Breast epithelium (tissue), 4 donors: ENCODE measurements at places on chromosomes 1 and 21. TPM values are rescaled to one million over a fixed set of nuclear protein-coding genes. Genes with fewer than 3 reads are reported as not detected.

DNA sequence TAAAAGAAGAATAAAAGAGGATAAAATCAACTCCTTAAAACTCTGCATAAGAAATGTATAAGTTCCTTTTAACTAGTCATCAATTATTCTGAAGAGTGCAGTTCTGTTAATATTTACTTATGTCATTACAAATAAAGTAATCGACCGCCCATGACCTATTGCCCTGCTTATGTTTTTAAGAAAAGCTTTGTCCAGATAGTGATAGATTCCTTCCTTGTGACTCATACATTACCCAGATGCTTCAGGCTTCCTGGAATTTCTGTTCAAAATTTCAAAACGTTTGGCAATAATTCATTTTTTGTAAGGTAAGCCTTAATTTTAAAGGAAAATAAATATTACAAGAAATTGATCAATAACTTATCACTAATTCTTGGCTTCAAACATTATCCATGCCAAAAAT lies 918.2 kb upstream of the ADGRL2 start:
- no peak for DNase-seq

The RHOU gene
- 31.5 TPM for total RNA-seq

- DNase-seq: no peak
Measured at GRCh38 chr1:84436876-84437655, 38.8 kb downstream of the DNASE2B start.

The ATP1A2 gene
- 229 TPM for total RNA-seq

DNA sequence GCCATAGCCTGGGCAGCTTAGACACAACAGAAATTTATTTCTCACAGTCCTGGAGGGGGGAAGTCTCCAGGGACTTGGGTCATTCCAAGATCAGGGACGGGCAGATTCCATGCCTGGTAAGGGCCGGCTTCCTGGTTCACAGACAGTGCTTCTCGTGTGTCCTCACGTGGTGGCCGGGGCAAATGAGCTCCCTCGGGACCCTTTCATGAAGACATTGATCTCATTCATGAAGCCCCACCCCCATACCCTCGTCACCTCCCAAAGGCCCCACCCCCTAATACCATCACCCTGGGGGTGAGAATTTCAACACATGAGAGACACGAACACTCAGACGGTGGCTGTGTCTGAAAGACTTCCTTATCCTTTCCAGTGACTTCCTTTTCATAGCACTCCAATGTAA lies 51.5 kb downstream of the ACOT7 start:
- no peak for DNase-seq

GRCh38 chr21:39115576-39116235 lies 67.5 kb downstream of the PSMG1 start:
- no peak for DNase-seq

- DNase-seq: no peak
Measured at GRCh38 chr1:159977364-159978106, 23.5 kb upstream of the SLAMF9 start.

DNA sequence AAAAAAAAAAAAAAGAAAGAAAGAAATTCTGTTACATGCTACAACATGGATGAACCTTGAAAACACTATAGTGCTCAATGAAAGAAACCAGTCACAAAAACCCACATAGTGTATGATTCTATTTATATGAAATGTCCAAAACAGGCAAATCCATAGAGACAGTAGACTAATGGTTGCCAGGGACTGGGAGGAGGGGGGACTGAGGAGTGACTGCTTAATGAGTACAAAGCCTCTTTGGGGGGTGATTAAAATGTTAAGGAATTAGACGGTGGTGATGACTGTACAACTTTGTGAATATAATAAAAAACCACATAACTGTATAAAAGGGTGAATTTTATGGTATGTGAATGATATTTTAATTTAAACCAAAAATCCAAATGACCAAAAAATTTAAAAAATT lies 116.0 kb upstream of the GUCA2B start:
- DNase-seq: no peak

The HES3 gene
- not detected for total RNA-seq

DNA sequence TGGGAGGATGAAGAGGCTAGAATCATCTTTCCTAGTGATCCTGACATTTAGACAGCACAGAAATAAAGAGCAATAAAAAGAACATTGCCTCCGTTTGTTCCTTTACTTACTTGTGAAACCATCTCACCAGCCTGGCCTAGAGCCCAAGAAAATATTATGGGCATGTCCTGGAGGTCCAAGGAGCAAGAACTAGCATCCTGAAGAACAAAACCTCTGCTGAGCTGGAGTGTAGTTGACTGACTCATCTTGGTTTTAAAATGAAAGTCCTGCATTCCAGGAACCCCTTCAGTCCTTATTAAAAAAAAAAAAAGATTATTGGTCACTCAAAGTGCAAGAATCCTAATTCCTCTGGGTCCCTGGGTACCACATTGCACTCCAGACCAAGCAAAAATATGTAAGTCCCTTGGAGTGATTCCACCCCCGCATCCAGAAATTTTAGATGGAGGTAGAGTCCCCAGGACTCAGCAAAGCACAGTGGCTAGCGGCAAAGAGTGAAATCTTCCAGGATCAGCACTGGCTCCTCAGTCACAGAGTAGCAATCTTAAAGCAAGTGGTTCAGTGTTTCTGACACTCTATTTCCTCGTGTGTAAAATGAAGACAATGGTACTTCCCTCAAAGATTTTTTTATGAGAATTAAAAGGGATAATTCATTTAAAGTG lies 7.0 kb downstream of the SMCP start:
- no peak for DNase-seq

DNA sequence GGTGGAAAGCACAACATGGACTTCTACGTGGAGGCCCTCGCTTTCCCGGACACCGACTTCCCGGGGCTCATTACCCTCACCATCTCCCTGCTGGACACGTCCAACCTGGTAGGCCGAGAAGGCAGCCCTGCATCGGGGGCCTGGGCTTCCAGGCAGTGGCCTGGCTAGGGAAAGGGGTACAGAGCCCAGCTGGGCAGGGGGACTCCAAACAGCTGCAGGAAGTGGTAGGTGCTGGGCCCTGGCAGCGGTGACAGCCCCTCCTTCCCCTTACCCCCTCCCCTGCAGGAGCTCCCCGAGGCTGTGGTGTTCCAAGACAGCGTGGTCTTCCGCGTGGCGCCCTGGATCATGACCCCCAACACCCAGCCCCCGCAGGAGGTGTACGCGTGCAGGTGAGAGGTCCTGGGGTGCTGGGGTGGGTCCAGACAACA lies 30.0 kb upstream of the PADI6 start:
- DNase-seq: no peak

The CFHR5 gene
- total RNA-seq: not detected

The KCNJ15 gene
- 6.9 TPM for total RNA-seq

DNA sequence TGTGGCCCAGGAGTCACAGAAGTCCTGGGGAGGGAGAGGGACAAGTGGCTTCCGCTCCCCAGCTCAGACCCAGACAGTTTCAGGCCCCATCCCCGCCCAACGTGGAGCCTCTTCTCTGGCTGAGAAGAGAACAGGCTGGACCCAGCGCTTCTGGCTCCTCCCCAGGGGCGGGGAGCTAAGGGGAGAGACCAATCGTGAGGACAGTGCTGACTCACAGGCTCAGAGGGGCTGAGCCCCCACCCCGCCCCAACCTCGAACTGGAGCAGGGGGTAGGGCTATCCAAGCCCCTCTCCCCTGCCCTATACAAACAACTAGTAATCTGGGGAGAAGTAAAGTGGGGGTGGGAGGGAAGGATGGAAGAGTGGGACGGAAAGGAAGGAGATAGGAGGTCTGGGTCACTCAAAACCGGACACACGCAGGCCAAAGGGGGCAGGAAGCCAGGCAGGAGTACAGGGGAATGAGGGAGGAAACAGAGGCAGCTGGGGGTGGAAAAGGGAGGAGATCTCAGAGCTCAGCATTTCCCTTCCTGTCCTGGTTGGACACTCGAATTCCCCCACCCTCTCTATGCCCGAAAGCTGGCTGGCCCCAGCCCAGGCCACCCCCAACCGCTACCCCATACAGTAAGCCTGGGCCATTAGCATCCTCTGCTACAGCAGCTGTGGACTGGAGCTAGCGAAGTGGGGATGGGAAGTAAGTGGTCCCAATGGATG lies at the start of gene SHC1:
TSS of gene SHC1 (minus strand) at position 117 of the 710 bp plus-strand sequence. CDS start 221 bp downstream, outside the sequence.
- DNase-seq: peak; percentile 87

- DNase-seq: peak; percentile 86
Measured at GRCh38 chr1:116878804-116879477, 30.8 kb upstream of the PTGFRN start.

DNA sequence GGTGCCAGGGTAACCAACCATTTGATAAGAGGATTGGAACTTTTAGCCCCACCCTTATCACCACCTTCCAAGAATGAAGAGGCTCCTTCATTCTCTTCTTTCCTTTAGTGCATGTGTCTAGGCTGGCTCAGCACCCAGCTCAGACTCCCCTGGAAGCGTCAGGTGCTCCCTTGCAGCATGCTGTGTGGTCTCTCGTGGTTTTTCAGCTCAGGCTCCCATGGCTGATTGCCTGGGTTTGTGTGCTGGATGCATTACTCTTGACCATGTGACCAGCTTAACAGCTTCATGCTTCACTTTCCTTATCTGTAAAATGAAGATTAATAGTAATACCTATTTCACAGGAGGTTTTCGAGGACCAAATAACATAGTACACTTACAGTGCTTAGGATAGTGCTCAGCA lies 198.4 kb downstream of the HHAT start:
- DNase-seq: no peak

GRCh38 chr1:160953030-160953429 lies 1.6 kb downstream of the ITLN2 start:
- DNase-seq: no peak

The GSTM4 gene
- total RNA-seq: 28.2 TPM

DNA sequence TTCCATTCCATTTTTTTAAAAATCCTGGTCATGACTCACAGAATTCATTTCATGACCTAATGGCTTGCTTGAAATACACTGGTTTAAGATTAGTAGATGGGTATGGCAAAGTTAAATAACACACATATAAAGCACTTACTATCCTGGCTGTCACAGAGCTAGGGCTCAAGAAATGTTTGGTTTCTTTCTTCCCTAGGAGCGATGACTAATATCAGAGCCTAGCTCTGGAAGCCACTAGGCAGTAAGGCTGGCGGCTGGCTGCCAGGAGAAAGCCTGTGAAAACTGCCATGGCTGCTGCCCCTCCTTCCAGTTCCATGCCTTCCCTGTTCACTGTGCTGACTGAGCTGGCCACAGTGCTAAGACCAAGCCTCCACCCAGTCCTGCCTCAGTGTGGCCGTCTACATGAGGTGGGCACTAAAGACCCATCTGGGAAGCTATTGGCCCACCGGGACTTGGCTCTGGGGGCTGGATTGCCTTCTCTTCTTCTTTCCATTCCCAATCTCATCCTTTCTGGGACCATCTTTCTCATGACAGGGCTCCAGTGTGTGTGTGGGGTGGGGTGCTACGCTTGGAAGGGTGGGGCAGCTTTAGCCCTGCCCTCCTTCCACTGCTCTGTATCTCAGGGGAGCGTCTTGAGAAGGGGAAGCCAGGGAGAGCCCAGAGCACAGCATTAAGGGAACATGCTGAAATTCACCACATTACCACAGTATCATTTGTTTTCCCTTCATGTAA lies 10.8 kb upstream of the ASCL5 start:
- DNase-seq: no peak

The AUNIP gene
- not detected for total RNA-seq

- DNase-seq: no peak
Measured at GRCh38 chr1:198030682-198031081, 113.5 kb downstream of the LHX9 start.

GRCh38 chr1:175572932-175573868 lies 170.2 kb downstream of the TNR start:
- DNase-seq: no peak

The MROH7 gene
- 0.80 TPM for total RNA-seq

The INAVA gene
- not detected for total RNA-seq

- no peak for DNase-seq
Measured at GRCh38 chr1:154155251-154155650, 378 bp upstream of the NUP210L start.

DNA sequence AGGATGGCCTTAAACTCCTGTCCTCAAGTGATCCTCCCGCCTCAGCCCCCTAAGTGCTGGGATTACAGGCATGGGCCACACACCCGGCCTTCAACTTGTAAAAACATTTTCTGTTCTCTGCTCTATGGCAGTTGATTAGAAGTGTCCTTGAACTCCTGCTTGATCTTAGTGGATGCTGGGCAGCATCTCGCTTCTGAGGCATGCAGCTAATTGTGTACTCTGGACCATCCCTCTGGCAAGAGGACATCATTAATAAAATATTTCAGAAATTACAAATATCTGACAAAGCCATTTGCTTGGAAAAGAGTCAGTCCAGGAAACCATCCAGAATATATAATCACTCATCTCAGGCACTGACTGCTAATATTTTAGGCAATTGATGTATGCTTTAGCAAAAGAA lies 8.1 kb downstream of the NGF start:
- no peak for DNase-seq

GRCh38 chr1:234315091-234315541 lies 58.1 kb upstream of the COA6 start:
- no peak for DNase-seq

- DNase-seq: no peak
Measured at GRCh38 chr1:159653201-159653600, 61.2 kb downstream of the CRP start.

The ATPAF1 gene
- 68.8 TPM for total RNA-seq

DNA sequence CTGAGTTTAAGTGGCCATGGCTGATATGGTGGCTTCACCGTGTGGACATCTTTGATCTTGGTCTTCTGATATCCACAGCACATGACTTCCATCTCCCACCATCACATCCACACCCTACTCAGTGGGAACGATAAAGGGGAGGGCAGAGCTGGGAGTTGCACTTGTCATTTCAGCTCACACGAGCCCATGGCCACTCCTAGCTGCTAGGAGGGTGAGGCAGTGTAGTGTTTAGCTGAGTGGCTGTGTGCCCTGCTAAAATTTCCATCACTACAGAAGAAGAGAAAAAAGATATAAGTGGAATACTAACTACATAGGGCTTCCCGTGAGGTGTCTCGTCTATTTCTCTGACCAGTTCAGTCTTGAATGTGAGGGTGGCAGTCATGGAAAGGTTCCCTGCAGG lies 123.3 kb upstream of the EDN2 start:
- DNase-seq: no peak

The GART gene
- 89.4 TPM for total RNA-seq

DNA sequence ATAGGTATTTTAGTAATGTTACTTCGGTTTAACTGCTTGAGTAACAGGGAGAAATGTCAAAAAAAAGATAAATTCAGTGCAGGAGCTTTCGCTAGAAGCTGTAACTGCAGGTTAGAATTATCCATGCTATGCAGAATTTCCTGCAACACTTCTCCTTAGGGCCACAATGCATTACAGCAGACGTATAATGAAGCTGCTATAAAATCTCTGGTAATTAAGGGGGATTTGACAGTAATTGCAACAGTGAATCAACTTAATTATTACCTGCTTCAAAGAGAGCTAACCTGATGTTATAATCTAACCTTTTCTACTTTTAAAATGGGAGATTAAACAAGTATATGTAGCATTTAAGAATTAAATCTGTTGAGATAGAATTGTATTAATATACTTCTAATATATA lies 92.6 kb downstream of the ATG4C start:
- DNase-seq: no peak

- DNase-seq: no peak
Measured at GRCh38 chr1:167599957-167600581, 30.0 kb upstream of the RCSD1 start.

The TSPEAR gene
- 0.15 TPM for total RNA-seq

GRCh38 chr21:44718571-44718970 lies 7.2 kb upstream of the TSPEAR start:
- no peak for DNase-seq
